ENCODE measurements at places on chromosomes 12 and 14. TPM values are rescaled to one million over a fixed set of nuclear protein-coding genes. Genes with fewer than 3 reads are reported as not detected.

The C12orf50 gene
- polyA plus RNA-seq: 0.07 TPM

The B4GALNT1 gene
- 0.12 TPM for polyA plus RNA-seq

The C12orf60 gene
- 0.25 TPM for polyA plus RNA-seq

The EGLN3 gene
- polyA plus RNA-seq: 0.76 TPM

The TPH2 gene
- polyA plus RNA-seq: not detected

The PZP gene
- not detected for polyA plus RNA-seq

The SLCO1C1 gene
- polyA plus RNA-seq: not detected

The GLI1 gene
- polyA plus RNA-seq: 5.4 TPM

The CELA1 gene
- not detected for polyA plus RNA-seq

The TPPP2 gene
- not detected for polyA plus RNA-seq

The MMAB gene
- 11.3 TPM for polyA plus RNA-seq

The LRIG3 gene
- polyA plus RNA-seq: 0.03 TPM

The GUCY2C gene
- 0.04 TPM for polyA plus RNA-seq

The TMX1 gene
- polyA plus RNA-seq: 4.8 TPM

The SLC10A1 gene
- not detected for polyA plus RNA-seq

The EP400 gene
- polyA plus RNA-seq: 15.9 TPM

The KSR2 gene
- polyA plus RNA-seq: not detected

The DTX1 gene
- 49.5 TPM for polyA plus RNA-seq

The FBLN5 gene
- polyA plus RNA-seq: 0.31 TPM

The NR2C1 gene
- 53.3 TPM for polyA plus RNA-seq

The CAPZA3 gene
- polyA plus RNA-seq: not detected

The AACS gene
- polyA plus RNA-seq: 6.1 TPM

The SMIM41 gene
- 0.12 TPM for polyA plus RNA-seq

The NCKAP5L gene
- 4.0 TPM for polyA plus RNA-seq

The AICDA gene
- polyA plus RNA-seq: not detected

The PLEKHH1 gene
- polyA plus RNA-seq: 0.37 TPM

The OTX2 gene
- not detected for polyA plus RNA-seq

The B4GALNT3 gene
- polyA plus RNA-seq: 0.25 TPM

The SDSL gene
- not detected for polyA plus RNA-seq

The PTPRR gene
- polyA plus RNA-seq: not detected

The IGF1 gene
- 0.10 TPM for polyA plus RNA-seq

The RPL10L gene
- polyA plus RNA-seq: not detected

The APOF gene
- not detected for polyA plus RNA-seq

The MYL2 gene
- 0.20 TPM for polyA plus RNA-seq

The ERP27 gene
- polyA plus RNA-seq: 7.8 TPM

The RND1 gene
- polyA plus RNA-seq: 14.9 TPM

The SLC6A13 gene
- polyA plus RNA-seq: 0.54 TPM

The RASSF9 gene
- polyA plus RNA-seq: not detected

The DDHD1 gene
- polyA plus RNA-seq: 12.3 TPM

The STRAP gene
- polyA plus RNA-seq: 108 TPM

The MMP19 gene
- polyA plus RNA-seq: not detected

The CD4 gene
- polyA plus RNA-seq: 2.2 TPM

The PTPN21 gene
- not detected for polyA plus RNA-seq

The DENND5B gene
- polyA plus RNA-seq: 18.7 TPM

The ASIC1 gene
- polyA plus RNA-seq: not detected

The RASSF8 gene
- 0.01 TPM for polyA plus RNA-seq

The CEBPE gene
- 0.45 TPM for polyA plus RNA-seq

The TMEM179 gene
- polyA plus RNA-seq: not detected

The PROX2 gene
- 0.04 TPM for polyA plus RNA-seq

Data from B cell (primary cell).